NCI-H2081 (cell line): ENCODE measurements at places on chromosomes 2 and 18.

DNA sequence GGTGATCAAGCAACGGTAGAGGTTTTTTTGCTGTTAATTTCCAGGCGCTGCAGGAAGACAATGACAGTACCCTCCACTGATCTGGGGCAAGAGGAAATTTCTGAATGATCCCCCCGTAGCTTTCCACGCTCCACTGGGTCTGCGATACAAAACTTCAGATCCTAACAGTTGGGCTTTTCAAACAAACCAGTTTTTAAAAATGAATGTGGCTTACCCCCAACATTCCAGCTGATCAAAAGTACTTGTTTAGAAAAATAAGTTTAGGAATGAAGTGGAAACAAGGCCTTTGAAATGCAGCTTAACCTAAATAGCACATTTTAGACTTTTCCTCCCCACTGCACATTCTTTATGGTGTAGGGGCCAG lies 5.7 kb downstream of the ZFP36L2 start:
- DNase-seq = no peak

DNA sequence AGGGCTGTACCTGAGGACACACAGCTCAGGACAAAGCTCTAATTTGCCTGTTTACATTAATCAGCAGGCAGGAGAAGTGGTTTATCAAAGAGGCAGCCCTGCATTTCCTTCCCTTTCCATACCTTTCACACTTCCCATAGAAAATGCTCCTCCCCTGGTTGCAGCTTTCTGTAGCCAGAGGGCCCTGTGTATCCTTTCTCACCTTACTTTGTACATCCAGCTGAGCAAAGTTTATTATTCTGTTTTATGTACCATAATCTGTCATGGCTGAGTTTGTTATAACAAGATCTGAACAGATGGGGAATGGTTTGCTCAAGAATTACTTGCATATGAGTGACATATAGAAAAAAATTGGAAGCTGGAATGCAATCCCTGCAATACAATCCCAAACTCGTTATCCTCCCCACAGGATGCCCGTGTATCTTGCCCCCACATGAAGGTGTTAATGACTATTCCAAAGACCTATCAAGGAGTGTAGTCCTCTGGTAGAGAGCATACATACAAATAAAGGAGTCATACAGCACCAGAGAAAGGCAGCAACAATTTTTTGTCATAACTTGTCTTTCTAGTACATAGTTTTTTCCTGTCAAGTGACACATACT lies 1025.8 kb upstream of the KLHL29 start:
- peak; percentile 79 for DNase-seq

DNA sequence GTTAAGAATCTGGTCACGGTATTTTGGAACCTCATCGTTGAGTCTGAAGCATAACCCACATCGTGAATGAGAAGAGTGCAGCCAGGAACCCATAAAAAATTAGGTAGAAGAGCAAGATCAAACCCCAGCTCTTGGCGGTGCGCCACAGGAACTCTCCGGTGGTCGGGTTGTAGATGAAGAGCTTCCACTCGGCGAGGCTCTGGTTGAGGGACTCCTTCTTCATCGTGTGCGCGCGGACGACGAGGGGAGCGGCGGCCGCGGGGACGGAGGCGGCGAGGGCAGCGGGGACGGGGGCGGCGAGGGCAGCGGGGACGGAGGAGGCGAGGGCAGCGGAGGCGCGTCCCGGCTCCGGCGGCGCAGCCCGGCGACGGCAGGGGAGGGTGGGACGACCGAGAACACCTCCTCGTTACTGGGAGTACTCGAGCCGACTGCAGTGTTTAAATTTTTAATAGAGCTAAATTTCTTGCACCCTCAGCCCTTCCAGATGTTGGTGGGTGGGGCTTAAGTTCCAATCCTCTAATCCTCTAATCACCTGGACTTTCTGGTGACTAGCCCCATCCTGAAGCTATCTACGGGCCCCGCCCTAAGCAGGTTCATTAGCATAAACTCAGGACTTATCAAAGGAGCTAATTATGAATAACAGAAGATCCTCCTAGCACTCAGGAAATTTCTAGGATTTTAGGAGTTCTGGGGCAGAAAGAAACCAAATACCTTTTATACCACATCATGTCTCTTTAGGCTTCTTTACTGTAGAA lies 20.4 kb upstream of the PAPOLG start:
- no peak for DNase-seq

- DNase-seq = no peak
These were observed 150.3 kb downstream of the TFCP2L1 start for GRCh38 chr2:121134728-121135127.

DNA sequence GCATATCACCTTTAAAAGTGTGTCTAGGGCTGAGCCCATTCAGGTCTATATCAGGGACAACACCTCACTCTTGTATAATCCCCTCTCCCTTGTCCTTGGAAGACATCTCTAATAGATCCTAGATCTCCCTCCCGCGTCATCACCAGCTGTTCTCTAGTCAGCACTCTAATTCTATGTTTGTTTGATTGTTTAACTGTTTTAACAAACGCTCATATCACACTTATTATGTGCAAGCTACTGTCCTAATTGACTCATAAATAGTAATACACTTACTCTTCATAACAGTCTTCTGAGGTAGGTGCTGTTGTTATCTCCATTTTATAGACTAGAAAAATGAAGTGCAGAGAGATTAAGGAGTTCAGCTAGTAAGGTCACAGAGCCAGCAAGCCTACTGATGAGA lies 1.6 kb upstream of the ERMN start:
- DNase-seq = no peak

- DNase-seq = no peak
These were observed 166.8 kb upstream of the SP5 start for GRCh38 chr2:170548304-170548703.

DNA sequence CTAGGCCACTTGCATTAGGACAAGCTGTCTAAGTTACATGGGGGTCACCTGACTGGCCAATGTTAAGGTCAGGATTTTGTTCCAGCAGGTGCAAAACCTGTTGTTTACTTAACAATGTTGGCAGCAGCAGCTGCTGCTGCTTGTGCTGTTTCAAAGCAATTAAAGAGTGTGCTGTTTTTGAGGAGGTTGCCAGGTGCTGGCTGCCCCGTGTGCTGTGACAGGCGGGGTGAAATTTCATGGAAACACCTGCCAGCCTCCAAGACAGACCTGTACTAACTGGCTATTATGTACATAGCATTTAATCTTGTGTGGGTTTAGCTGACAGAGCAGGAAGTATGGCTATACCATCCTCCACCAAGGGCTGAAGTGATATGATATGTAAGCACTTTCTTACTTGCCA lies 224.9 kb downstream of the ASXL3 start:
- DNase-seq = peak; percentile 99

DNA sequence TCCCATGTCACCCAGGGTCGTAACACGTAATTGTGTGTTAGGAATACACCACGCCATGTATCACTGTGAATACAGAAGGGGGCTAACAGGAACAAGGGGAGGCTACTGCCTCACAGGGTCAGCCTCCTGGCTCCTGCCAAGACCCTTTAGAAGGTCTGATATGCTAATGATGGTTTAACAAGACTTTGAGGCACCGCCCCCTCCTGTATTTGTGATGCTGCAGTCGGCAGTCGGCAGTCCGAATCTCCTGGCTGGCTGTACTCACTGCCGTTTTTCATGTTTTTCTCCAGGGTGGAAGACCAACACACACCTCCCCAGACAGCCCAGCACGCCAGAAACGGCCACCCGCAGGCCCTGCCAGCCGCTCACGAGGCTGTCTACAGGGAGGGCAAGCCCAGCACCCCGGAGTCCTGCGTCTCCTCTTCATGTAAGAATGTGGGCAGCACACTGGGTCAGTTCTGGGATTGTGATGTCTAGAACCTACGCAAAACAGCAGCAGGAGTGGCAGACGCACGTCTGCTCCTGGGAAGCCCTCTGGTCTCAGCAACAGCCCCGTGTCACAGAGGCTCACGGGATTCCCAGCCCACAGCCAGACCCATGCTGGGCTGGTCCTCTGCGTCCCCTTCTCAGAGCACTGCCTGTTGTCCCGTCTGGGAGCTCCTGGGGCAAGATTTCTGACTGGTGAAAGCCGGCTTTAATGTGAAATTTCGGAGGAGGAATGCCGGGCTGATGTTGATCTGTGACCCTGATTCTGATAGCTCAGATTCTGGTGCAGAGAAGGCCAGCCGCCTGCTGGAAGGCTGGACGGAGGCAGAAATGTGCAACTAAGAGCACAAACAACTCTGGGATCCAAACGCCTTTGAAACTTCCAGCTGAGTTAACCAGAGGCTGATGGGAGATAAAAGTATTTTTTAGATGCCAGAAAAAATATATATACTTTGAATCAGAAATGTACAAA lies 39.7 kb upstream of the B3GNT7 start:
- no peak for DNase-seq

DNA sequence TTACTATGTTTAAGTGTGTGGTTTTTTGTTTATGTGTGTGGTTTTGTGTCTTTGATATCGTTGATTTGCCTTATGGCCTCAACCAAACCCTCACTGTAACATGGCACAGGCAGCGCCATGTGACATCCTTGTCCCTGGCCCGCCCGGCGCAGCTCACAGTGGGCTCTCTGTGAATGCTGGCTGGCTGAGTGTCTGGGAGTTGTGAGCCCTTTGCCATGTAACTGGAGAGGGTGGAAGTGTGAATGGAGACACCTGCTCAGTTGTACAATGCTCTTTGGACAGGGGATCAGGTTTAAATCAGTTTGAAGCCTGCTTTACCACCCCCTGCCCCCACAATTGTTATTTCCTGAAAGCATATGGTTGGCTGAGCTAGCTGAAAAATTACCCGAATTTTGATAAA lies 41.8 kb downstream of the TCF7L1 start:
- DNase-seq = no peak

- no peak for DNase-seq
These were observed 42.9 kb upstream of the GRHL1 start for GRCh38 chr2:9908639-9909038.

GRCh38 chr2:217897091-217897715 lies 105.6 kb downstream of the TNS1 start:
- no peak for DNase-seq

DNA sequence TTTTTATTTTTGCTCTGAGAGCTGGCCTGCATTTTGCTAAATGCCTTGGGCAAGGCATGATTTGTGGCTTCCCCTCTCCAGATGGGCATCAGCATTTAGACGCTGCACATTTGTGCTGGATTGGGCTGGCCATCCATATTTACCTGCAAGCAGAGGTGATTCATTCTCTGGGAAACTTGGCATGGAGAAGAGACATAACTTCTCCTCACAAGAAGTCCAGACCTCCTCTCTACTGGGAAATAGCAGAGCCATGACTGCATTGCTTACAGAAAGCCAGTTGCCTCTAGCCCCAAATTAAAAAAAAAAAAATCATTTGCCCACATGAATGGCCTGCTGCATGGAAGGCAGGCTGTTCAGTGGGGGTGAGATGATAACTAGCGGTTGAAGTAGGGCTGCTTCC lies 120.1 kb downstream of the ACTR3 start:
- DNase-seq = no peak

DNA sequence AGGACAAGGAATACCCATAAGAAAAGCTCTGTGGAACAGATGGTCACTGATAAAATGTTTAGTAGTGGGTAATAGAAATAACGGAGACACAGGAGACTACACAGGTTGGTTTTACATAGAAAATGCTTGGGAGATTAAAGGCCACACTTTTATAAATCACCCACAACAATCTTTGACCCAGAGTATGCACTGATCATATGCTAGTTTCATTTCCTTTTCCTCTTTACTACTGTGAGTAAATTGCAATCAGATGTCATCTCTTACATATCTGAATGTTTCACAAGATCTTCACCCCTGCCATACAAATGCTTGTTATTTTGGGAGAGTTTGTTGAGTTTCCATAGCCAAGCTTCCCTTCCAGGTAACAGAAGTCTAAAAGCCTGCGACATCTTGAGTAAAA lies 978.4 kb upstream of the KLHL29 start:
- no peak for DNase-seq

GRCh38 chr2:42008241-42008921 lies 39.4 kb upstream of the PKDCC start:
- DNase-seq = no peak

- no peak for DNase-seq
These were observed 49.2 kb downstream of the PIKFYVE start for GRCh38 chr2:208315081-208315788.

DNA sequence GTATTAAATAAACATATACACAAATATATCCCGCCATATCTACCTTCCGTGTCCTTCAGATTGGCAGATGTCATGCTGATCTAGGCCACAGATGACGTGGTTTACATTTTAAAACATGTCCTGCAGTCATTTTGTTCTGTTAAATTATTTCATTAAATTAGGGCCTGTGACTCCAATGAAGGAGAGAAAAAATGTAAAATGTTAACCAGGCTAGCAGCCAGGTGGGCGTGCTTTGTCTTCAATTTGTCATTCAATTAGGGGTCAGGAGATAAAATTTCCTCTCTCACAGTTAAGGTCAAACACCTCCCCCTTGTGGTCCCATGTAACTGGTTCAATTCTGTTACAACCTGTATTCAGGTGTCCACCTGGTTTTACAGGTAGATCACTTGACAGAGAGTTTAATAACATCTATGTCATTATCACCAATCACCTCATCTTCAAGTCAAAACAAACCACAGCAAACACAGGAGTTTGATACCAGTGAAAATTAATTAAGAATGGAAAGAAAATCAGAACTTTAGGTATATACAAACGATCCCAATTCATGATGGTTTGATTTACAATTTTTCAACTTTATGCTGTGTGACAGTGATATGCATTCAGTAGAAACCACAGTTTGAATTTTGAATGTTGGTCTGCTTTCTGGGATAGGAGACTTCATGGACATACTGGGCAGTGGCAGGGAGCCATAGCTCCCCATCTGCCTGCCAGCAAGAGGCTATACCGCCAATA lies 339.4 kb downstream of the CMPK2 start:
- DNase-seq = peak; percentile 79

DNA sequence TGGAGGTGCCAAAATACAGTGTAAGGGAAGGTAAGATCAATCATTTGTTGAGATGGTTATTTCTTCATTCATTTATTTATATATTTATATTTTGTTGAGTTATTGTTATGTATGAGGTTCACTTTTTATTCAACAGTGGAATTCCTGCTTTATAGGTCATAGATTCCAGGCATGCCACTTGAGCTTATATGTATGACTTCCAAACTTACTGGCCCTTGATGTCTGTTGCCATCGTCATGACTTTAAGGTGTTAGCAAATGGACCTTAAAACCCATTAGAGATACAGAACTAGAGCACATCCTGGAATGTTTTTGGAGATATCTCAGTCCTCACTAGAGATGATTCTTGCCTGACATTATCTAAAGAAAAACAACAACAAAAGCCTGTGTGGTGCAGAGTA lies 25.9 kb downstream of the CCDC85A start:
- no peak for DNase-seq

- no peak for DNase-seq
These were observed 10.3 kb upstream of the ZBTB7C start for GRCh38 chr18:48419277-48420022.

- no peak for DNase-seq
These were observed 483.4 kb upstream of the KLHL29 start for GRCh38 chr2:22901471-22902179.

- DNase-seq = no peak
These were observed 54.6 kb downstream of the MERTK start for GRCh38 chr2:111952871-111953452.

DNA sequence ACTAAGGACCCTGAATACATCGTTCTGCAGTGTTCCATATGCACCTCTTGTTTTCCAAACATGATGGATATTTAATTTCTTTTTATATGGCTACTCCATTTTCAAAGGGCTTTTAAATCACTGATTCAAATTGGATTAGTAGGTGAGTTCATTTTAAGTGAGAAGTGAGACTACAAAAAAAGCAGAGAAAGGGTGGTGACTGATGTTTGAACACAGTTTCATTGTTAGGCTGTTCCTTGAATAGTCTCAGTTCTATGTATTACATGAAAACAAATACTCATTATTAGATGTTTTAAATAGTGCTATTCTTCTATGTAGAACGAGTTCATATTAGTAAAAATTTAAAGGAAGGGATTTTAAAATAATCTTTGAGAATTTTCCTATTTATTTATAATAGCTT lies 72.7 kb upstream of the STON1 start:
- DNase-seq = no peak

- DNase-seq = no peak
These were observed 21.3 kb upstream of the SPP2 start for GRCh38 chr2:234029150-234029733.
